SW480 (cell line): ENCODE measurements at places on chromosomes 1 and 21.
A peak's percentile ranks its signal among the peaks of the same experiment; 100 is the strongest.

GRCh38 chr1:178541829-178542553, 29.1 kb downstream of the TEX35 start:
- peak; percentile 50 for DNase-seq

- no peak for DNase-seq
These were observed 158.1 kb downstream of the PSMG1 start for GRCh38 chr21:39025198-39025597.

- peak; percentile 48 for DNase-seq
These were observed 276.3 kb upstream of the GJB5 start for GRCh38 chr1:34478515-34479076.

GRCh38 chr21:41966041-41966833, 12.4 kb upstream of the C2CD2 start:
- DNase-seq: no peak

DNA sequence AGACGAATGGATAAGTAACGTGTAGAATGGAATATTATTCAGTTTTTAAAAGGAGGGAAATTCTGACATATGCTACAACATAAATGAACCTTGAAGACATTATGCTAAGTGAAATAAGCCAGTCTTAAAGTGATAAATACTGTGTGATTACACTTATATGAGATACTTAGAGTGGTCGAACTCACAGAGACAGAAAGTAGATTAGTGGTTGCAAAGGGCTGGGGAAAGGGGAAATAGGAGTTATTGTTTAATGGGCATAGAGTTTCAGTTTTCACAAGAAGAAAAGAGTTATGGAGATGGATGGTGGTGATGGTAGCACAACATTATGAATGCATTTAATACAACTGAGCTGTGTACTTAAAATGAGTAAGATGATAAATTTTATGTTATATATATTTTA, 14.7 kb upstream of the AHCYL1 start:
- DNase-seq: no peak

- no peak for DNase-seq
These were observed 30.6 kb downstream of the C2CD2 start for GRCh38 chr21:41923186-41923585.

GRCh38 chr1:65493802-65494201, 73.3 kb downstream of the LEPR start:
- DNase-seq: peak; percentile 6

DNA sequence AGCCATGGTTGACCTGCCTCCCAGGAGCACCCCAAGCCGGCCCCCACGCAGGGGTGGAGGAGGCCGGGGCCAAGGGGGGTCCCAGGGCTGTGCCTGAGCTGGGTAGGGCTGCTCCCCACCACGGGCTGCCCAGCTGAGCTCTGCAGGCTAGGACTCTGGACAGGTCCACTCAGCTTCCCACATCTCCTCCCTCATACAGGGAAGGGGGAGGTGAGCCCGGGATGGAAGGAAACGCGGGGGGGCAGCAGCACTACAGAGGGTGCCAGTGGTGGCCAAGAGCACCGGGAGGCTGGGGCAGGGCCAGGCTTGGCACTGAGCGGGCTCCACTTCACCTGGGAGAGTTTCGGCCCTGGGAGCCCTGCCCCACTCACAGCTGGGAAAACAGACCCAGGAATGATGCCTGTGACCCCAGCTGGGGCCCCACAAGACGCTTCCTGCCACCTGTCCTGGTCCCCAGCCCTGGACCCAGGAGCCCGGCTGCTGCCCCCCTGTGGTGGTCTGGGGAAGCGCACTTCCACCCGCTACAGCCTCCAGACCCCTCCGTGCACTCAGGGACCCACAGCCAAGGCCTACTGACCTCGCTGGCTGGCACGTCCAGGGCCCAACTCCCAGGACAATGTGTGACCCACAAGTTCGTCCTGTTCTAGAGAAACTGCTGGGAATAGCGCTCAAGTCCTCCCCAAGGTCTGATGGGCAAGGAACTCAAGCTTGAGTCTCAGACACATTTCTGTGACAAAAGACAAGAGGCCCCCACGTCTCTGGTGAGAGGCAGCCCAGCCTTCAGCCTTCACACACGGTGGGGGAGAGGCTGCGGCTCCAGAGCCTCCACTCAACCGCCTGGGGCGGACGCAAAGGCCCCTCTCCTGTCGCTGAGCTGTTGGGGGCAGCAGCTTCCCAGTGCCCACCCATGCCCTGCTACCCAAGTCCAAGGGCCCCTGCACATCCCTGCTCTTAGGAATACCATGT, 3.0 kb downstream of the AURKAIP1 start:
- DNase-seq: peak; percentile 57

- no peak for DNase-seq
These were observed 1283.7 kb upstream of the ADGRL2 start for GRCh38 chr1:80517062-80517461.

DNA sequence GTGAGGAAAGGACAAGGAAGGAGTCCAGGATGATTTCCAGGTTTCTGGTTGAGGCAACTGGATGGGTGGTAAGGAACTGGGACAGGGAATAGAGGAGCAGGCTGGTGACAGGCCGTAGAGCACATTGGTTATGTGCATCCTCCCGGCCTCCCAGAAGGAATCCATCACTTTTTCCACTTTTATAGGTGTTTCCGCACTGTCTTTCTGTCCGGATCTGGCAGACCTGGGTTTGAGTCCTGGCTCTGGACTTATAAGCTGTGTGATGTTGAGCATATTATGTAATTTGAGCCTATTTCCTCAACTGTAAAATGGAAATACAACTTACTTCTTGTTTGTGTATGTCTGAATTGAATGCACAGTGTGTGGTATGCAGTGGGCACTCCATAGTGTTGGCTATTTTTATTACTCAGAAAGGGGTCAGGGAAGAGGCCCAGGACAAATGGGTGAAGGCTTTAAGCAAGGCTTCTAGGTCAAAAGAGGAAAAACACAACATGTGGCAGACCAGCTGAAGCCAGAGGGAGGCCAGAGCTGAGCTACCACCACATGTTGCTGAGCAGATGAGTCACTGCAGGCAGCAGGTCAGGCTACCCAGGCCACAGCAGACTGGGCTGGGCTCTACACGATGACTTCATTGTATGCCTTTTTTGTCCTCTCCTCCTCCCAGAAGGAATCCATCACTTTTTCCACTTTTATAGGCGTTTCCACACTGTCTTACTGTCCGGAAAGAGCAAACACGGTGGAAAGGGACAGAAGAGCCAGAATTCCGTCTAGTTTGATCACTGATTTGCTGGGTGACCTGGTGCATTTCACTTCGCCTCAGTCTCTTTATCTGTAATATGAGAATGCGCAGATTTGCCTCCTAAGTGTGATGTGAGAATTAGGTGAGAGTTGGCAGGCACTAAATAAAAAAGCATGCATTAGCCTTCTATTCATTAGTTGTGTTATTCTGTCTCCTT, 791 bp upstream of the MAST2 start:
- peak; percentile 97 for DNase-seq

GRCh38 chr1:87790756-87791155, 462.1 kb downstream of the LMO4 start:
- DNase-seq: no peak

- no peak for DNase-seq
These were observed 193.6 kb upstream of the ADGRL2 start for GRCh38 chr1:81607086-81607485.

DNA sequence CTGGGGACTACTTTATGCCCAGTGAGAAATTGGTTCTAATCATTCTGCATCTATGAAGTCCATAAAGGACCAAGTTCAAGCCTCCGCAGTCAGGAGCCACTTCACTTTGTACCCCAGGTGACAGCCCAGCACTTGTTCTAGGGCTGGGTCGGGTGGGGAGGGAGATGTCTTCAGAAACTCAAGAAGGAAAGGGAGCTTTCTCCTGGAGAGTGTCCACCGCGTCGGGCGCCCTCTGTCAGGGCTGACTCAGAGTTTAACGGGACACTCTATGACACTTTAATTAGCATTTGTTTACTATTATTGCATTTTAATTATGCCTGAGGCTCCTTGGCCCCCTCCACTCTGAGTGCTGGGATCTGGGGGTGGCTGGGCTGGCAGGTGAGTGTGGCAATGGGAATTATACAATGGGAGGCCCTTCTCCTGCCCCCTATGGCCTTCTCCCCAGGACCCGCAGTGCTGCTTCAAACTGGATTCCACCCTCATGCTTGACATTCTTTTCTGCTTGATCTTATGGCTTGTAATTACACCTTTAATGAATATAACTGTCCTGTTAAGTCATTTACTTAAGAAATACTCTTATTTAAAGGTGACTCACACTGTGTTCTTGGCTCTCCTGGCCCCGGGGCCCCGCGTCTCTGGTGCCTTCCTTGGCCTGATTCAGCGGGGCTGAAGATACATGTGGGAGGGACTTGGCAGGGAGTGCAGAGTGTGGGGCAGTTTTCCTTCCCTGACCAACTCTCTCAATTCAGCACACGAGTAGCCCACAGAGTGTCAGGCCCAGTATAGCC, 136.6 kb downstream of the PLXNA2 start:
- no peak for DNase-seq

- no peak for DNase-seq
These were observed 55.7 kb downstream of the PLEKHA6 start for GRCh38 chr1:204304067-204304466.

- DNase-seq: no peak
These were observed 52.8 kb upstream of the TBX15 start for GRCh38 chr1:119040906-119041305.

DNA sequence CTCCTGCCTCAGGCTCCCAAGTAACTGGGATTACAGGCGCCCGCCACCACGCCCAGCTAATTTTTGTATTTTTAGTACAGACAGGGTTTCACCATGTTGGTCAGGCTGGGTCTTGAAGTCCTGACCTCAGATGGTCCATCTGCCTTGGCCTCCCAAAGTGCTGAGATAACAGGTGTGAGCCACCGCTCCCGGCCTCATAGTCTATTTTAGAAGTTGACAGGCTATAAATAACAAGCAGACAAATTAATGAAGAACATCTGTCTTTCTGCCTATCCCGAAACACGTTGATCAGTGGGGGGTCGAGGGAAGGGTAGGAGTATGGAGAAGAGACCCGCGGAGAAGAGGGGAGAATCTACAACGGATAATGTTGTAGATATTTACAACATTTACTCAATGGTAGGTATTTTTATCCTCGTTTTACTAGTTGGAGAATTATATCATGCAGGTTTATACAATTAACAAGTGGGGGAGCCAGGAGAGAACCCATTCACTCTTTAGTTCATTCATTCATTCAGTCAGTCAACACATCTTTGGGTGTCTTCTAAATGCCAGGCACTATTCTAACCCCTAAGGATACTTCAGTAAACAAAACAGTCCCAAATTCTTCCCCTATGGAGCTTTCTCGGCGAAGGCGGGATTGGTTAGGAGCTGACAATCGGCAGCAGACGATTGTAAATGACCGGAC, 497 bp upstream of the IFNAR2 start:
- no peak for DNase-seq

DNA sequence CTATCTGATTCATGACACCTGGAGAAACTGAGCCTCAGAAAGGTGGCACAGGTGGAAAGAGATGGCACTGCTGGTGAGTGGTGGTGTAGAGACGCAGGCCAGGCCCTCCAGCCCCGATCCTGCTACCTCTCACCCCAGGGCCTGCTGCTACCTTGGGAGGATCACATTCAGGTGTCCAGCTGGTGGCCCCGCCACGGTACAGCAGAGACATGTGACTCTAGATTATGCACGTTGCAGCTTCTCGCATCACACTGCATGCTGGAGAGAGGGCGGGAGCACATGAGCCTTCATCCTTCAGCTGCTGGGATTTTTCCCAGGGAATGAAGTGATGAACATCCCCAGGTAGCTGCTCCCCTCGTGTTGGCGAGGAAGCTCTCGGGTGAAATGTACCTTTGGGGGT, 32.9 kb downstream of the KAZN start:
- no peak for DNase-seq

- DNase-seq: no peak
These were observed 20.3 kb upstream of the RGS8 start for GRCh38 chr1:182704677-182705076.

GRCh38 chr21:26888931-26889330, 43.7 kb upstream of the ADAMTS1 start:
- DNase-seq: no peak

GRCh38 chr1:205182930-205183329, 28.6 kb downstream of the DSTYK start:
- no peak for DNase-seq

DNA sequence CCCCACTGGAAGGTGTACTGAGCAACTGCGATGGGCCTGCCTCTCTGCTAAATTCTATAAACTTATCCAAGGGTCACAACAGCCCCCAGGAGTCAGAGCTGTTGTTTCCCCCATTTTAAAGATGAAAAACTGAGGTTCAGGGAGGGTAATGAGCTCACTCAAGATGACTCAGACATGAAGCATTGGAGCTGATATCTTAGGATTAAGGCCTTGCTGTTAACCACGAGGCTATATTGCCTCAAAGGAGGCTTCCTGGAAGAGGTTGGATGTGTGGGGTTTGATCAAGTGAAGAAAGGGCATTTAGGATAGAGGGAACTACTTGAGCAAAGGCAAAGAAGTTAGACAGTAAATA, 6.7 kb downstream of the LDLRAP1 start:
- DNase-seq: no peak

DNA sequence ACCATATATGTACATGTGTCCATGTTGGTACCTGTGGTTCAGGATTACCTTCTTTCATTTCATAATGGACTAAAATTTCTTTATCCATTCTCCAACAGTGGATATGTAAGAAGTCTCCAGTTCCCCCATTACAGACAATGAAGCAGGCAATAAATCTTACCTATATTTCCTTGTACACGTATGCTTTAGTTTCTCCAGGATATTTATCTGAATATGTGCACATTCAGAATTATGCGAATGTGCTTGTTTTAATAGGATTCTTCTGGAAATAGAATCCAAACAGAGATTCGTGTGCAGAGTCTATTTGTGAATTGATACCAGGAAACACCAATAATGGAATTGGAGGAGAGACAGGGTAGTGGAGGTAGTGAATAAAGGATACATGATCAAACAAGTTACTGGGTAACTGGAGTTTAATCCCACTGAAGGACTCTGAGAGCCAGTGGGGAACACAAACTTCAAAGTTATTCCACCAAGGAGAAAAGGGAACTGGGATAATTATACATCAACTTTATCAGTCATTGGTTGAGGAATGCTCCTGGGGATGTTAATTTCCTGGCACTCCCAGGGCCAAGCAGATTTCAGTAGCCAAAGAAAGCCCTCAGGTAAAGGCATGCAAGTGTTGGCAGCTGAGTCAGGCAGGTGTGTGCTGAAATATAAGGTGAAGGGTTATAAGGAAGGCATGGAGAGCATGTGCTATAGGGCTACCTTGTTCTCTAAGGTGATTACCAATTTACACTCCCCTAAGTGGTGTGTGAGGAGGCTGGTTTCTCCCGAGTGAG, 374.9 kb upstream of the PBX1 start:
- DNase-seq: no peak

DNA sequence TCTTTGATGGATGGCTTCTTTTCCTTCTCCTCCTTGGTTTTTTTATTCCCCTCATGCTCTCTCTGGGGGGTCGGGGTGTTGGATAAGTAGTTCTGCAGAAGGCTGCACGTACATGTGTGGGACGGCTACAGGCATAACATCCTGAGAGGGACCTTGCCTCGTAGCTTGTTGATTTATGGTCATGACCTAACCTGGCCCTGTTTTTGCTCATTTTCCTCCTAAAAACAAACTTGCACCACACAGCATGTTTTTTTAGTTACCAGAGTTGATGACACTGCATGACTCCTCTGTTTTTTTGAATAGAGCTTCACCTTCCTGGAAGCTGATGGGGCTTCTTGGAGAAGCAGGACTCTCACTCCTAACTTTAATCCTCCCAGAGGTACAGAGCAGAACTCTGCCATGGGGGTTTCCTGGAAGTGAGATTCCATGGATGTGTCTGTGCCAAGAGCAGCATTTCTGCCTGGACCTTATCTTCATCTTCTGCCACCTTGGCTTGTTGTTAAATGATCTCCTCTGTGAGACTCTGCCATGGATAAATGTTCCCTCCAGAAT, 114.7 kb downstream of the PAPPA2 start:
- DNase-seq: no peak

GRCh38 chr1:37474697-37475379, 458 bp downstream of the ZC3H12A start:
- DNase-seq: no peak

- no peak for DNase-seq
These were observed 13.4 kb upstream of the KIAA1614 start for GRCh38 chr1:180899262-180899661.
